Stimulated activated CD4-positive, alpha-beta T cell treated with anti-CD3 and anti-CD28 coated beads, Interleukin-1b, Interleukin-23, amount 100 ng/mL, for 4 hours (primary cell): ENCODE measurements at places on chromosomes 2 and 18.

DNA sequence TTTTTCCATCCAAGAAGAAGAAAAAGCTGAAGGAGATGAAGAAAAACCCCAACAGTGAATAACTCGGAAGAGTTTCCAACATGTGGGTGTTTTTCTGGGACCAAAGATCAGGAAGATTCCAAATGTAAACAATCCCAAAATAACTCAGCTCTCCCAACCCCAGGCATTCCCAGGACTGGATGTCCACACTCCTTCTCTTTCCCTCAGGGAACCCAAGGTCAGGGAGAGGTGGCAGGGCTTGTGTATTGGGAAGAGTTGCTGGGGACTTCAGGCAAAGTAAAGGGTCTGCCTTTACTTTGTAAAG is 268.0 kb downstream of the DYSF start:
- no peak for DNase-seq

DNA sequence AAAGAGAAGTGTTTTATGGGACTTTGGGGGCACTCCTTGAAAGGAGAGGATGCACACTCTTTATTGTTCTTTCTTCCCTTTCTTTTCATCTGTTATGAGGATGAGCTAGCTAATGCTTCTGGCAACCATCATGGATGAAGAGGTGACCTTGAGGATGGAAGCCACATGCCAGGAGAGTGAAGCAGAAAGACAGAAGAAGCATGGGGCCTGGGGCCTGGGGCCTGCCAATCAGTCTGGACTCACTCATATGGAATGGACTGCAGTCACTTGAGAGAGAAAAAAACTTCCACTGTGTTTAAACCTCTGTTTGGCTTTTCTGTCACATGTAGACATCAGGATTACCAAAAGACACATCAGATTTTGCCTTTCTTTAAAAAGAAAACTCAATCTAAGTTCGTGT is 35.8 kb upstream of the ZFP36L2 start:
- DNase-seq = no peak

DNA sequence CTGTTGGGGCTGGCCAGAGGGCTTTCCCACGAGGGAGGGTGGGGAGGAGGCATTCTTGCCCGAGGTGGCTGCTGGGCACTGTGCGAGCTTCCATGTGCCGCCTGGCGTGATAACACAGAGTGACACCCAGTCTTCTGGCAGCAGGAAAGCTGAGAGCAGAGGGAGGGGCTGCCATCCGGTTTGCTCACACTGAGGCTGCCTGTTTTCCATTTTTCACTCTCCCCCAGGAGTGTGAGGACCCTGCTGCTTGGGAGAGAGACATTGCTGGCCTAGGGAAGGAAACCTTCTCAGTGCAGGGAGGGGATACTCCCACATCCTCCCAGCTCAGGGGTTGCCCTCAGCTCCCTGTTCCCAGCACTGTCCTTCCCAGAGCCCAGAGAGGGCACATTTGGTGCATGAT is 73.1 kb downstream of the INHBB start:
- no peak for DNase-seq

DNA sequence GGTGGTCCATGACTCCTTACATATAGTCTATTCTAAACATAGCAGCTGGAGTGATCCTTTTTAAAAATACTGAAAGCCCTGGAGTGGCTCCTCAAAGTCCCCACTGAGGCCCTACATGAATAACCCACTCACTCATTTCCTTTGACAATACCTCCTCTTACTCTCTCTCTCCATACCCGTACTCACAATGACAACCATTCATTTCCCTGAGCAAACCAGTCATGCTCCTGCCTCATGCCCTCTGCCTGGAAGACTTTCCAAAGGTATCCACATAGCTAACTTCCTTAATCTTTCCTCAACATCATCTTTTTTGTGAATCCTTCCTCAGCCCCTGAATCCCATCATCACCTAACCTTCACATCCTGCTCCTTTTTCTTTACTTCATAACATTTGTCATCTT is 102.6 kb downstream of the BAZ2B start:
- no peak for DNase-seq

DNA sequence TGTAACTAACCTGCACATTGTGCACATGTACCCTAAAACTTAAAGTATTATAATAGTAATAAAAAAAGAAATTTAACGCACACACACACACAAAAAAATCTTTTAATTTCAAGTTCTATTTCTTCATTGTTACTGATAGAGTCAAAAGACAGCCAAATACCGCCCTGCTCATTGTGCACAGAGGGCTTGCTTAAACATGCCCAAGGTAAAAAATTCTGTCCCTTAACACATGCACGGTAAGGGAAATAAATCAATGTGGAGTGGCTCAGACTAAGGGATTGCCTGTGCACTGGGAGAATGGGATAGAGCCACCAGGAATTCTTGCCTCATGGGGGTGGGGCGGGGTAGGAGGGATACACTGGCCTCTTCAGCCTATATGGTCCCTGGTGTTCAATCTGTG is 468.0 kb downstream of the NUP35 start:
- DNase-seq = no peak

DNA sequence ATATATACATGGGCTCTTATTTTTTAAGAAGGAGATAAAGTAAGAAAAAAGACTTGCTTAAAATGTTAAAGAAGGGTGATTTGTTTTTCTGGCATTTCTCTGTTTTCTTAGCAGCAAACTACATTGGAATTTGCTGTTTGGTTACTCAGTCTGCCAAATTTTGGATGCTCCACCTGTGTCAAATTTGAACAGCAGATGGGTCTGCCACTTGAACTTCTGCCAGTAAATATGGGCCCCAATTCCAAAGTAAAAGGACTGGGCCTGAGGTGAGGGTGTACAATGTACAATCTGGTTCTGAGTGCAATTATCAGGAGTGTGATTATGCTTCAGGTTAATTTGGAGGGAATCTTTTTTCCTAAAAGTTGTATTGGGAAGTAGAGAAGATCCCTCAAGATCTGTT is 794.5 kb downstream of the DSC3 start:
- DNase-seq = no peak

DNA sequence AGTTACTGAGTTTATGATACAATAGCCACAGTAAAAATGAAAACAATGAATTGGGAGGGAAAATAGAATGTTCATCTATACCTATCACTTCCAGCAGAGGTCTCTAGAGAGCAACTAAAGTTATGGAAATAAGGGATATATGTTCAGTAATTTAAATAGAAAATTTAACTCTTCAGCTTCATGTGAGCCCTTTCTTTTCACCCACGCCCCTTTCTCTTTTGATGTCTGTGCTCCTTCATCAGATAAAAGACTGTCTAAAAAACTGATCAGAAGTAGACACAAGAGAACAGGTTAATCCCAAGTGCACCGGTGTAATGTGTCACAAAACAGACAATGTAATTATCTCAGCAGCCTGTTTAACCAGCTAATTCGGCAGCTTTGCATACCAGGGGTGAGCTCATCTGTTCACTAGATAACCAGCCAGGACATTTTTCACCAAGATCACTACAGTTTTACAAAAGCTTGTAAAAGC is 238.5 kb upstream of the ERBB4 start:
- no peak for DNase-seq

DNA sequence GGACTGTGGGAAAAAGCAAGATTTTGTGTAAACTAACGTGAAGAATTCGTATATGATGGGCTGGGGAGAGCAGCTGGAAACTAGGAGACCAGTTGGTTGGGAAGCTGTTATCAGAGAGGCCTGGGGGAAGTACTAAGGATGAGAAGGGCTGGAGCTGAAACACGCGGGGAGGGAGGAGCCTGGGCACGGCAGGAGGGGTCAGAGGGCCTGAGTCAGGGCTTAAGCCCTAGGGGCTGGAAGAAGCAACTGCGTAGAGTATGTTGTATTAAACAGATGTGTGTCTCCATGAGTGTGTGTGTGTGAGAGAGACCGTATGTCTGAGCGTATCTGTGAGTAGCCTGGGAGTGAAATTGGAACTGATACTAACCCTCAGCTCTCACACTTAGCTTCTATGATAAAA is 8.4 kb downstream of the POMC start:
- no peak for DNase-seq

DNA sequence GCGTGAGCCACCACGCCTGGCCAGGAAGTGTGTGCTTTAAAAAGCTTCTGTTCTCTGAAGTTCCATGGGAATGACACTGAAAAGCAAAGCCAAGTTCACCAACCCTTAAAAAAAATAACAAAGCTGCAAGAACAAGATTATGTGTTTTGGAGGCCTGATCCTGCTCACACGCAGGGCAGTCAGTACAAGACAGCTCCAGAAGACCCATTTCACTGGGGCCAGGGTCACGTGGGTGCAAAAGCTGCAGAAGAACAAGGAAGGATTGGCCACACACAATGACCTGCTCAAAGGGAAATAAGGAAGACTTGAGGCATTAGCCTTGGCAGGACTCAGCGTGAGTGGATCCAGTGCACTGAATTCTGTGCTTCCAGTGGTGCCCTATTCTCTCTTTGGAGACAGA is 187.9 kb downstream of the NCK2 start:
- DNase-seq = no peak

GRCh38 chr2:149816756-149817551 is 229.4 kb upstream of the MMADHC start:
- DNase-seq = no peak

DNA sequence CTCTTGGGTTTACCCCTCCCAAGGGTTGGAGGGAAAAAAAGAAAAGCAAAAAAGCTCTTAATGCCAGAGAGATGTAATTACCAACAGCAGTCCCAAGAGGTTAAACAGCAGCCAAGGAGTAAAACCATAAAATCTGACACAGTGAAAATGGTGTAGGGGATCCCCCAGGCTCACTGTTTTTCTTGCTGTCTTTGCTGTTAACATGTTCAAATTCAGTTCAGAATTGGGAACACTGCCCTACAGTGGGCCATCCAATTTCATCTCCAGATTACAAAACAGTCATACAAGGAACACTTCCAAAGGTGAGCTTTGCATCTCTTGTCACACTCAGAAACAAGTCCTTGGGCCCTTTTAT is 54.5 kb downstream of the PLEKHM3 start:
- no peak for DNase-seq

DNA sequence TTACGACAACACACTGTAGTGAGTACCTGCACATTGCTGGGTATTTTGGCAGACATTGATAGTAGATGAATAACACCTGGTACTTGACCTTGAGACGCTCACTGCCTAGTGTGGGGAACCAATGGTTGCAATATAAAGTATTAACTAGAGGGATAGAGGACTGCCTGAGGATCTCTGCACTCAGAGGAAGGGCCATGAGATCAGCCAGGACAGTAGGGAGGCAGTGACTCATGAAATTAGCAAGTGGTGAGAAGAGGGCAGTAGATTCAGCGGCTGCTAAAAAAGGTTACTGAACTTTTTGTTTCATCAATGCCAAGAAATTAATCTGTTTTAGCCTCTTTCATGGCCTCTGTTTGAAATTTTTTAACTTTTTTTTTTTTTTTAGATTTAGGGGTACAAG is 250.8 kb upstream of the TCF4 start:
- DNase-seq = no peak

GRCh38 chr2:240418311-240418710 is 17.2 kb upstream of the GPC1 start:
- no peak for DNase-seq

DNA sequence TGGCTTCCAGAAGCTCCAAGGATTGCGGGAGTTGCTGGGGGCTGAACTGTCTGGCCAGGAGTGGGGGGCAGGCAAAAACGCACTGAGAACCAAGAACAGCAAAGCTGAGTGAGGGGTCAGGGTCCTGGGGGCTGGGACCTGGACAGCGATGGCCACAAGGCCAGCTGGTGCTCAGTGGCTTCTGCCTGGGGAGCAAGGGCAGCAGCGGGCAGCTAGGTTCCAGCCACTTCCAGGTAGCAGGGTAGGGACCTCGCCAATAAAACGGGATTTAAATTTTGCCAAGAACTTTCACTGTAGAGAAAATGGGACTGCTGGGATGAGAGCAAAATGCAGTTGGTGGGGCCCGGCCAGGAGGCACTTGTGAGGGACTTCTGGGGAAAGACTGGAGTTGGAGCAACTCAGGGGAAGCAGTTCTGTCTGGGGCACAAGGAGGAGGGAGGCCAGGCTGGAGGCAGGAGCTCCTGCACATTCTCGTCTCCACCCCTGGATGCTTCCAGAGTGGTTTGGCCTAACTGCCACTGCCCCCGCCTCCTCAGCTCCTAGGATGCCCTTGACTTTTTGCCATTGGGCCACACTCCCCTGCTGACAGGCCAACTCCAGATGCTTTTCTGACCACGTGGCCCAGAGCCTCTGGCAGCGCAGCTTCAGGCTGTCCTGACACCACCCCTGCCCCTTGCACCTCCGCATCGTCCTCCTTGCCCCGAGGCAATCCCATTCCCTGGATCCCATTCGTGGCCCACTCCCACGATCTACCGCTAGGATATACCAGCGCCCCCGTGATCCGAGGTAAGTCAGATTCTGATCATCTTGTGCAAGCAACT is 5.5 kb upstream of the CCDC74A start:
- DNase-seq = no peak

- DNase-seq = no peak
Measured at GRCh38 chr18:34223164-34223892, 1.4 kb downstream of the NOL4 start.

DNA sequence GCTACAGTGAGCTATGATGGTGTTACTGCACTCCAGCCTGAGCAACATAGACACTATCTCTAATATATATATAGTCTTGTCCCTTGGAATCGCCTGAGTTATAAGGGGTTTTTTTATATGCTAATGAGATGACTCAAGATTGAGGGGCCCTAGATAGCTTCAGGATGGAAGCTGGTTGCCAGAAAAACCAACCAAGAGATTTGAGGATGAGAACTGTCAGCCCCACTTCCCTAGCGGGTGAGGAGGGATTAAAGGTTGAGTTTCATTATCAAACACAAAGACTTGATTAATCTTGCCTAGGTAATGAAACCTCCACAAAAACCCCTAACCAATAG is 12.6 kb upstream of the GALM start:
- DNase-seq = no peak

GRCh38 chr2:51018145-51018544 is 13.8 kb downstream of the NRXN1 start:
- no peak for DNase-seq

DNA sequence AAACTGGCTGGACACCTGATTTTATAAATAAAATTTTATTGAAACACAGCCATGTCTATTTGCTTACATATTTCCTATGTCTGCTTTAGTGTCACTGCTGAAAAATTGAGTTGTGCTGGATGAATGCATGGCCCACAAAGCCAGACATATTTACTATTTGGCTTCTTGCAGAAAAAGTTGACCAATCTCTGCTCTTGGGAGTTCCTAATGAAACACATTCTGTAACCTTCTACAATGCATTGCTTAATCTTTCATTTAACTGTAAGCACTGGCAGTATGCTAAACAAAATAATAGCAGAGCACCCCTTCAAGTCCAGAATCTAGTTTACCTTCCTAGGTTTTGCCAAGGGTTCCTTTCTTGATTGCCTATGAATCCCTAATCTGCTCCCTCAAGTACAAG is 17.7 kb upstream of the SERPINB7 start:
- DNase-seq = no peak

GRCh38 chr2:95185973-95186372 is 20.4 kb downstream of the ZNF2 start:
- DNase-seq = no peak

- no peak for DNase-seq
Measured at GRCh38 chr18:27430595-27430994, 245.5 kb upstream of the CHST9 start.

GRCh38 chr2:118509319-118510004 is 338.0 kb downstream of the EN1 start:
- DNase-seq = no peak
